ENCODE measurements at places on chromosomes 4 and X.

- no peak for DNase-seq
Observed at GRCh38 chr4:33400504-33400903, 2680.3 kb downstream of the PCDH7 start.

- DNase-seq: no peak
Observed at GRCh38 chrX:130330706-130331105, 9.0 kb upstream of the SLC25A14 start.

DNA sequence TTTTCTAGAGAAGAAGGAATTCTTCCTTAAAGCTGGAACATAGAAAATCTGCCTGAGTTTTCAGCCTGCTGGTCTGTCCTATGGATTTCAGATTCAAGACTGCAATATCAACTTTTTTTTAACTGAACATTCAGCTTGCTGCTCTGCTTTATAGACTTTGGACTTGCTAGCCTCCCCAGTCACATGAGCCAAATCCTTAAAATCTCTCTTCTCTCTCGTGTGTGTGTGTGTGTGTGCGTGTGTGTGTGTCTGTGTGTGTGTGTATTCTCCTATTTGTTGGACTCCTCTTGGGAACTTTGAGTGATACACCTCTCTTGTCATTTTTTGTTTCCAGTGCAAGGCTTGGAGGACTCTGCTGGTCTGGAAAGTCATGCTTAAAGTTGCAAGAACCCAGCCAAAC is 6.8 kb upstream of the TBC1D19 start:
- no peak for DNase-seq

DNA sequence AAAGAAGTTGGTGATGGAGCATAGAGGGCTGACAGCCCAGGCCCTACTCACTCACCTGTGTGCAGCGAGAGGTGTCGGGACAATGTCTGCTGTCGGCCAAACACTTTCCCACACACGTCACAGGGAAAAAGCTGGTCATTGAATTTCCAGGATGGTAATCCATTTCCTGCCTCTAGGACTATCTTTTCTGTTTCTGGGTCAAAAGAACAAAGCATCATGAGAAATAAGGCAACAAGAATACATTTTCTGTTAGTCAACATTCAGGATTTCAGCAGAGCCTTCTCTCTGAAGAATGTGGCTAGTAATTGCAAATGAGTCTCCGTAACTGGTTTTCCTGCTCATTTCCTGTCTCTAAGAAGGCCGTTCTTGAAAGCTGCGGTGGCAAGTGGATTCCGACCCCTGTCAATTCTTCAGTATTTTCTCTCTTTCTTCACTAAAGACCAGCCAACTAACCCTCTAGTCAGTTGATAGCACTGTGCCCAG is 99.4 kb downstream of the C4orf51 start:
- no peak for DNase-seq

DNA sequence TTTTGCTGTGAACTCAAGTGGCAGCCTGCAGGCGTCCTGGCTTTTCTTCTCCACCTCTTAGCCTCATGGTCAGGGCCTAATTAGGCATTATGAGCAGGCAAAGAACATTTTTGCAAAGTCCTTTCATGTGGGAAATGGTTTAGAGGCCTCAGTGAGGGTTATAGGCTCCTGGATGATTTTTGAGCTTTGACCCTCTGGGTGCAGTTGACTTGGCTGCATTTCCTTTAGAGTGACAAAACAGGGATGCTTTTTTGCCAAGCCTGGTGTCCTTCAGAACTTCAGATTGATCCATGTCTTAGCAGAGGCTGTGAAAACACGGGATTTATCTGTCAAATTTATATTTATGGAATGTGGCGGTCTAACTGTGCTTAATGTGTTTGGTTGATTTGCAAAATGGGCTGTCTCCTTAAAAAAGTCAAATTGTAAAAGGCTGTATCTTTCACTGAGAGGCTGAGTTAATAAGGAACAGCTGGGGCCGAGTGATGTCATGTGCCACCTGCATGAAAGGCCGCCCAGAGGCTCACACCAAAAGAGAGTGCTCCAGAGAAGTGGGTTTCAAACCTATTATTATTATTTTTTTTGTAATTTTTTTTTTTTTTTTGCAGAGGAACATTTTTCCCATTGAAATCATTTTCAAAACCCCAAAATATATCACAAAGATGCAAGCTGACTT is 192.2 kb upstream of the ARX start:
- no peak for DNase-seq

GRCh38 chr4:42618023-42618422 is 38.9 kb downstream of the ATP8A1 start:
- DNase-seq: no peak

- no peak for DNase-seq
Observed at GRCh38 chr4:153004081-153004850, 68.1 kb downstream of the FHDC1 start.
